ENCODE measurements at places on chromosomes 11 and 22.
A peak's percentile ranks its signal among the peaks of the same experiment; 100 is the strongest.

GRCh38 chr22:29816128-29816527 lies 21.9 kb downstream of the ASCC2 start:
- DNase-seq: no peak

- no peak for DNase-seq
Measured at GRCh38 chr11:134596404-134596803, 184.4 kb upstream of the B3GAT1 start.

GRCh38 chr11:130099356-130099755 lies 29.7 kb downstream of the APLP2 start:
- DNase-seq: no peak

DNA sequence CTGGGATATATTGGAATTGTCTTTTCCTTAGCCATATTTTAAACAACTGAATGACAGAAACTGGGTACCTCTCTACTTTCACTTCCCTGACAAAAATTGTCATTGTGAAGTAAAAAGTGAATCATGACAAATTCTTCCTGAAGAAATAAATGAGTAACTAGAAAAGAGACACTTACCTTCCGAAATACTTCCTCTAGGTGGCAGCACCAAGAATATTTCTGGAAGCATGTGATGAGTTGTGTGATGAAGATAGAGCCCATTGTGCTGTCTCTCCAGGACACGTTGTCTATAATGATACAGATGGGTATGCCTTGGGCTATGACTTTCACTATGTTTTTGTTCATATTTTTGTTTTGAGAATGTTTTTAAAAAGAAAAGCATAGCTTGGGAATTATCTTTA lies 21.5 kb downstream of the CASP4 start:
- peak; percentile 66 for DNase-seq

- no peak for DNase-seq
Measured at GRCh38 chr22:27690599-27690998, 111.0 kb downstream of the MN1 start.

DNA sequence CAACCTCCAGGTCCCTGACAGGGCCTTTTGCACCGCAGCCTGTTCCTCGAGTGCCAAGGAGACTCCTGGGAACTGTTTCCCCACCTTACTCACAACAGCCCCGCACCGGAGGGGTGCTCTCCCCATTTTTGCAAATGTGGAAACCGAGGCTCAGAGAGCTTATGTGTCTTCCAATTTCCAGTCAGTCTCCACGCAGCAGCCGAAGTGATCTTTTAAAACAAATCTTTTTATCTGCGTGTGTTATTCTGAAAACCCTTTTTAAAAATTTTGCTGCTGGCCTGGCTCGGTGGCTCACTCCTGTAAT lies 409 bp upstream of the TMEM134 start:
- DNase-seq: no peak

- no peak for DNase-seq
Measured at GRCh38 chr22:45192701-45193187, 29.0 kb downstream of the NUP50 start.

- DNase-seq: no peak
Measured at GRCh38 chr11:131070365-131070764, 154.1 kb upstream of the SNX19 start.

All from fibroblast of skin of scalp (primary cell).